ENCODE measurements at places on chromosomes 6 and 20. TPM values are rescaled to one million over a fixed set of nuclear protein-coding genes. Genes with fewer than 3 reads are reported as not detected.
A peak's percentile ranks its signal among the peaks of the same experiment; 100 is the strongest.

DNA sequence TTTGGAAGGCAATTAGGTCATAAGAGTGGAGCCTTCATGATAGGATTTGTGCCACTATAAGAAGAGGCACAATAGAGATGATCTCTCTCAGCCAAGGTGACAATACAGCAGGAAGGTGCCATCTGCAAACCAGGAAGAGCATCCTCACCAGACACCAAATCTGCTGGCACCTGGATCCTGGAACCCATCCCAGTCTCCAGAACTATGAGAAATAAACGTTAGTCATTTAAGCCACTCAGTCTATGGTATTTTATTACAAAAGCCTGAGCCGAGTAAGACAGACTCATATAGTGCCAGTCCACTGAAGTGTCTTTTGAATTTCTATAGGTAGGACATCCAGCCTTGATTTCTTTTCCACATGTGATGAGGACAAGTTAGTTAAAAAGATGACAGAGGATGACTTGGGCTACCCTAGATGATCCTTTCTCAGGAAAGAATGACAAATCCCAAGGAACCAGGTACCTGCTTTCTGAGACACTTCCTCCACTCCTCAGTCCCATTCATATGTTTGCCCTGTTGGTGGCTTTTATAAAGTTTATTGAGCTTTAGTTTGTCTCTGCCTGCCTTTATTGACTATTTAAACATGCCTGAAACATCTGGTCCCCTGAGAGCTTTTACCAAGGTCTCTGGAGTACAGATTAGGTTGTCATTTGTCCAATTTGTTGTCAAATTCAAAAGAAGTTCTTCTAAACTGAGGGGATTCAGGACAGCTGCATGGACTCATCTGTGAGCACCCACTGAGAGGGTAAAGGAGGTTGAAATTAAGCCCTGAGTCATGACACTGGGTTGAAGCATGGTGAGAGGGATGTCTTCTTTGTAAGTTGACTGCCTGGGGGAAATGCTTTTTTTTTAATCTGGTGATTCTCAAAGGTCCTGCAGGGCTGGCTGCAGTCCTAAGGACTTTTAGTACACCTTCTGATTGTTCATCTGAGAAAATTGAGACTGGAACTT, 165.0 kb upstream of the PLCB4 start:
- no peak for DNase-seq

DNA sequence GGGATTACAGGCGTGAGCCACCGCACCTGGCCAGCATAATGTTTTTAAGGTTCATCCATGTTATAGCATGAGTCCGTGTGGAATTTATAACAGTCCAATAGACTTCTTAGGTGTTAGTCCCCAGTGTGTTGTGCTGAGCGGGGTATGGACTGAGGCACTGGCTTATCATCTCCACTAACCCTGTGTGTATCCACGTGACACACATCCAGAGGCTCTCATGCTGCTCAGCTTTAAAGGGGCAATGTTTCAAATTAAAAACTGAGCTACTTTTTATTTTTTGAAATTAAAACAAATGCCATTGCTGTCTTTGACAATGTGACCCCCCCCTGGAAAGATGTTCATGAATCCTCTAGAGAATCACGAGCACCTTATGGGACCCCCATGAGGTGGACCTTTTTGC, 54.3 kb upstream of the TRERF1 start:
- DNase-seq = no peak

DNA sequence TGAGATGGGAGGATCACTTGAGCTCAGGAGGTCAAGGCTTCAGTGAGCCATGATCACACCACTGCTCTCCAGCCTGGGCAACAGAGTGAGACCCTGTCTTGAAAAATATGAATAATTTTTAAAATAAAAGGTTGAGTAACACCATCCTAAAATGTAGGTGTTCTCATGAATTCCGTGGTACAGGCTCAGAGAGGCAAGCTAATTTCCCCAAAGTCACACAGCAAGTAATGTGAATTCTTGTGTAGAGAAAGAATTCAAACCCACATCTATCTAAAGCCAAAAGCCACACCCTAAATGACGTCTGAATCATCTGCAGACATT, 80.5 kb downstream of the ZNF217 start:
- no peak for DNase-seq

- DNase-seq = no peak
Measured at GRCh38 chr6:87705070-87705691, 3.1 kb upstream of the AKIRIN2 start.

- no peak for DNase-seq
Measured at GRCh38 chr6:94751641-94752329, 825.5 kb upstream of the MANEA start.

GRCh38 chr6:121539439-121539838, 104.0 kb downstream of the GJA1 start:
- DNase-seq = no peak

GRCh38 chr6:35449287-35449881, 2.8 kb upstream of the FANCE start:
- DNase-seq = peak; percentile 74

DNA sequence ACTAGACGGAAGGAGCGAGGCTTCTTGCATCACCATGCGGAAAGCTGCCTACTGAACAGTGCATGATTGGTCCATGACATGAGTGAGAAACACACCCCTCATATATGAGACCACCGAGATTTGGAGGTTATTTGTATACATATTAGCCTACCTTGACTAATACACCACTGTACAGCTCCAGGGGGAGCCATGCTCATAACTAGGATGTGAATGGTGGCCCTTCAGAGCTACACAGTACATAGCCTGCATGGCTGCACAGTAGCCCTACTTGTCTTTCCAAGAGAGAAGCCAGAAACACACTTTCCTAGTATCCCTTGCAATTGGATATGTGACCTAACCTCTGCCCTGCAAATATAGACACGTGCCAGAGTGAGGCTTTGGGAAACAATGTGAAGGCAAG, 21.8 kb upstream of the MCUR1 start:
- no peak for DNase-seq

DNA sequence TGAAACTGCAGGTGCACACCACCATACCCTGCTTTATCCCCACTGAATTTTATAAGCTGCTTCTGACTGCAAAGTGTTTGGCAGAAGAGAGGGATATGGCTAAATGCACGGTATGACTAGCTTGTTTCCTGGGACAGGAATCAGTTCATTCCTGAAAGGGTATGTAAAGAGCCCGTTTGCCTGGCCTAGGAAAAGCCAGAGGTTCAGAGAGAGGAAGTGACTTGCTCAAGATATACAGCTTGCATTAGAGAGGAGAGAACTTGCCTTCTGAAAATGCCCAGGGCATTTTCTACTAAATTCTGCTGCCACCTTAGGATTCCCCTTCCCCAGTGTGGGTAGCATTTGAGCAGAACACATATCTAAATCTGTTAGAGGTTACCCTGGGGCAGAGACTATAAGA, 683 bp upstream of the GCNT2 start:
- DNase-seq = no peak

GRCh38 chr6:56732517-56732916, 89.8 kb upstream of the DST start:
- no peak for DNase-seq

- no peak for DNase-seq
Measured at GRCh38 chr20:44959082-44959637, 1.0 kb downstream of the TOMM34 start.

- no peak for DNase-seq
Measured at GRCh38 chr20:38197619-38198018, 32.5 kb upstream of the TGM2 start.

- DNase-seq = no peak
Measured at GRCh38 chr6:148723484-148723883, 23.3 kb upstream of the UST start.

DNA sequence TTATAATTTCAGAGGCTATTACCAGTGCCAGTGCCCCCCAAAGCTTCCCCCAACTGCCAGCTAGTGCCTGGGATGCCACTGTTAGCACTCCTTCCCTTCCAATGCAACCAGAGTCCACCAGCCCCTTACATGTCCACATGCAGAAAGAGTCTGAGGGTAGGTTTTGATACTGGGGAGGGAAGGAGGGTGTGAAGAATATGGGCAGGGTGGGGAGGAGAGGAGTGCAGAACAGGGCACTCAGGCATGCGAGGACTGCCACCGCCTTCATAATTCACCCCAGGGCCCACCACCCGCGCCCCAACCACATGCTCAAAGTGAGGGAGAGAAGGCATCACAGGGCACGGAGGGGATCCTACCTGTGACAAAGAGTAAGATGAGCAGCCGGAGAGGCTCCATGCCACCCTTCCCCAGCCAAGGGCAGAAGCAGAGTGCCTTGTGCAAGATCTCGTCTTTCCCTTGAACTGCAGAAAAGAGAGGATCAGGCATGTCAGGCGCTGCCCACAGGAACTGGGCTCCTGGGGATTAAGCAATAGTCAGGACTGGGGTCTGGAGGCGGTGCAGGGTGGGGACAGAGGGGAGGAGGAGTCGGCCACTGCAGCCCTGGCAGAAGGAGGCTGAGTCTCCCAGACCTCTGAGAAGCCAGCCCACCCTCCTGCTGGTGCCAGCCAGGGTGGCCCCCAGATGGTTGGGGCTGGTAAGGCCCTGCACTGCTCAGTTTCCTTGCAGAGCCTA, at the start of gene TREM2:
TSS of gene TREM2 (minus strand) at position 430 of the 732 bp plus-strand sequence. CDS start at position 396, 34 bp downstream.
- no peak for DNase-seq

- DNase-seq = no peak
Measured at GRCh38 chr6:74100719-74101287, 404.8 kb downstream of the CD109 start.

GRCh38 chr20:4192378-4193068, 177.2 kb upstream of the RNF24 start:
- DNase-seq = no peak

DNA sequence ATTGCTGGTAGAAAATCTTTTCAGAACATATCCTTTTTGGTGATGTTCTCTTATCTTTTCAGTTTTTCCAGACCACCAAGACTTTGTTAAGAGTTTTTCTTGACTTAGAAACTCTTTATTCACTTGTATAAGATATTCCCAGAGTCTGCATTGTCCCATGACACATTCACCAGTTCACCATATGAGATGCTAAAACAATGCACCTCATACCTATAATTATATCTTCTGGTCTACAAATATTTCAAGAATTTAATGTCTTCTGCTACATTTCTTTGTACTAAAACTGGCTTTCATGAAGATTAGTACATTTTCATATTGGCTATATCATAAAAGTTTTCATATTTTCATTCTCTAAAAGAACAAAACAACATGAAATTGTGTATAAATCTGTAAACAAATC, 111.3 kb downstream of the ADGRG6 start:
- no peak for DNase-seq

- no peak for DNase-seq
Measured at GRCh38 chr20:48706710-48707365, 121.0 kb downstream of the PREX1 start.

GRCh38 chr6:37483917-37484785, 15.5 kb downstream of the CCDC167 start:
- DNase-seq = no peak

DNA sequence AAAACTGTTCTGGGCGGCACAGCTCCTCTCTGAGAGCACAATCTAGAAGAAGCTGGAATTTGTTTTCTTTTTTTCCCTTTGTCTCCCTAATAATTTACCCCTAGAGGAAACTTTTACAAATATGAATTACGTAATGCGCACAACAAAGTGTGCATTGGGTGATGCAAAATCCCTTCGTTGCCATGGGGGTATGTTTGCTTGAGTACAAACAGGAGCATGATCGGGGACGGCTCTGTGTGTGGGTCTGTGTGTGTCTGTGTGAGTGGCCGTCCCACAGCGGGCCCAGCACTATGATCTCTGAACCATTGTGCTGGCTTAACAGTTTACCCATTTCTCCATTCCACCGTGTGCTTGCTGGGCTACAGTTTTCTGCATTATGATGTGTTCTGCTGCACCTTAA, 278.2 kb downstream of the CDC5L start:
- DNase-seq = no peak

GRCh38 chr6:144266091-144266649, 19.0 kb upstream of the UTRN start:
- DNase-seq = no peak

- DNase-seq = no peak
Measured at GRCh38 chr6:118748311-118749062, 97.1 kb upstream of the CEP85L start.

DNA sequence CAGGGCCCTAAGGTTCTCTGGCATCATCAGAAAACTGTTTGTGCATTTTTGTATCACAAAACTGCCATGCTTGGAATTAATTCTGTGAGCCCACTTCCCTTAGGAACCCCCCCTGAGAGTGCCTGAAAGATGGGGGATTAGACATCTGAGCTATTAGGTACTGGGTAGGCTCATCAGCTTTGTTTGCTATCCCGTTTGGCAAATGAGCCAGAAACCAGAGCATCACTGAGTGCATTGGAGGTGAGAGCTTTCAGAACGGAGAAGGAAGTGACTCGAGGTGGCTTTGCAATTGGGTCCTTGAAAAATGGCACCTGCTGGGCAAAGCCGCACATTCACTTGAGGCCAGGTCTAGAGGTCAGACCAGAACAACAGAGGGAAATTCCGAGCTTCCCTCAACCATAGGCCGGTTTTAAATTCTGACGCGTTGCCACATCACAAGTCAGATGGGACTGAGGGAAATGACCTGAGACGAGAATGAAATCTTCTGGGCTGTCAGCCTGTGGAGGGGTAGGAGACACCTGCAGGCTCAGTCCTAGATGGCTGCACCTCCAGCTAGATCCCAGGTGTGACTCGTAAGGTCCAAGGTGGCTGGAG, 8.4 kb upstream of the GLP1R start:
- DNase-seq = no peak

- no peak for DNase-seq
Measured at GRCh38 chr20:37921341-37921929, 18.5 kb downstream of the VSTM2L start.

- no peak for DNase-seq
Measured at GRCh38 chr20:4684837-4685413, 36.8 kb upstream of the PRND start.

DNA sequence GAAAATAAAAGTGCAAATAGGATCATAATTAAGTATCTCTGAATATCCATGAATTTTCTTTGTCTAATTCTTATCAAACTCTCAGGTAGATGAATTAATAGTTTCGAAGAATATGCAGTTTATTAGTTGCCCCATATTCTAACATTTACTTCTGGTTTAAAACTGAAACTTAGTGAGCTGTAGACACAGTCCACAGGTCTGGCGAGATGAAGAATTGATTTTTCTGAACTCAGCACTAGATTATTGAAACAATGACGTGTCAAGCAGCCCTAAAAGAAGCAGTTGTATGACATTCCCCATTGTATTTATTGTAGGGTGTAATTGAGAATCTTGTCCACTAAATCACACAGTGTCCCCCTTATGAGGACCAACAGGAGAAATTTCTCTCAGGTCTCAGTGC, 407.1 kb downstream of the GRIK2 start:
- no peak for DNase-seq

The SLC22A7 gene
- 0.79 TPM for polyA plus RNA-seq

The EYS gene
- 0.69 TPM for polyA plus RNA-seq

The CDH26 gene
- 0.75 TPM for polyA plus RNA-seq

The MLIP gene
- polyA plus RNA-seq = 1.2 TPM

The LY6G5B gene
- 22.8 TPM for polyA plus RNA-seq

The SOBP gene
- 14.6 TPM for polyA plus RNA-seq

The CDSN gene
- polyA plus RNA-seq = not detected

The RSPH3 gene
- polyA plus RNA-seq = 16.7 TPM
